ENCODE measurements at places on chromosomes 13 and 19.
A peak's percentile ranks its signal among the peaks of the same experiment; 100 is the strongest.

DNA sequence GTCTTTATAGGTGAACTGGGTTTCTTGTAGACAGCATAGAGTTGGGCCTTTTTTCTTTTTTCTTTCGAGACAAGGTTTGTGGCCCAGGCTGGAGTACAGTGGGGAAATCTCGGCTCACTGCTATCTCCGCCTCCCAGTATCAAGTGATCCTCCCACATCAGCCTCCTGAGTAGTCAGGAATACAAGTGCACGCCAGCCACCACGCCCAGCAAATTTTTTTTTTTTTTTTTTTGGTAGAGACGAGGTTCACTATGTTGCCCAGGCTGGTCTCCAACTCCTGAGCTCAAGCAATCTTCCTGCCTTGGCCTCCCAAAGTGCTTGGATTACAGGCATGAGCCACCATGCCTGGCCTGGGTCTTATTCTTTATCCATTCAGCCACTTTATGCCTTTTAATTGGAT lies 5.1 kb upstream of the CALM3 start:
- DNase-seq = no peak

DNA sequence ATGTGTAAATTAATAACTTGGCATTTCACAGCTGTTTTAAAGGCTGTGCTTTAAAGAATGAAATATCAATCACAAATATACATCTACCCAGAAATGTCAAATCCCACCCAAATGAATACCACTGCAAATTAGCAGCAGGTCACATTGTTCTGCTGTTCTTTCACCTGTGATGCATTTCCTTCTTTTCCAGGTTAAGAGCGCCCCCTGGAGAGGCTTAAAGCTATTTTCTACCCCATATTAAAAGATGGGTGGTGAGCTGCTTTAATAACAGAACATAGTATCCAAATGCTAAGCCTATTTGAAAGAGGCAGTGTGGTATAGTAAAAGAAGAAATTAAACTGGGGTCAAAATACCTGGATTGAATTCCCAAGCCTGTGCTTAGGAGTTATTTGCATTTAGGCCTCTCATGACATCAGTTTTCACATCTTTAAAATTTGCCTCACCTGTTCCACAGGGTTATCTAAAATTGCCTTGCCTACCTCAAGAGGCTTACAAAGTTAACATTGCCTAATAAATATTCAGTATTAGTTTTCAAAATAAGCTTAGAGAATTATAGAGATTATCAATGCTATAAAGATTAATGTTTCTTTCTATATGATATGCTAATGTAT lies 396.9 kb upstream of the SLITRK5 start:
- DNase-seq = peak; percentile 58

GRCh38 chr13:83340170-83340569 lies 542.1 kb downstream of the SLITRK1 start:
- no peak for DNase-seq

- no peak for DNase-seq
Observed at GRCh38 chr13:99894840-99895443, 76.6 kb downstream of the ZIC5 start.

DNA sequence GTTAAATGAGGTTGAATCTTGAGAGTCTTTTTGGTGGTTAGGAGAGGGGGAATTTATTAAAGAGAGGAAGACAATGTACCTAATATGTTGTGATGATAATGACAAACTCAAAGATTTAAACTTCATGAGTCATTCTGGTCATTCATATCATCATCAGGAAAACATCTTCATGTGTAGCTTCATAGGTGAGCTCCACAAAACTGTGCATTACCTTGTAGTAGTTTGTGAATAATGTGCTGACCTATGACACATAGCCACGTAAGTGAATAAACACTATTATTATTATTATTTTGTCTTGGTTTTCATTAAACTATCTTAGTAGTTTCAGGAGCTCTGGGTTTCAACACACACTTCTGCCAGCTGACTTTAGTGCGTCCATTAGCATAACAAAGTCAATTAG lies 997 bp upstream of the GPC6 start:
- DNase-seq = no peak

DNA sequence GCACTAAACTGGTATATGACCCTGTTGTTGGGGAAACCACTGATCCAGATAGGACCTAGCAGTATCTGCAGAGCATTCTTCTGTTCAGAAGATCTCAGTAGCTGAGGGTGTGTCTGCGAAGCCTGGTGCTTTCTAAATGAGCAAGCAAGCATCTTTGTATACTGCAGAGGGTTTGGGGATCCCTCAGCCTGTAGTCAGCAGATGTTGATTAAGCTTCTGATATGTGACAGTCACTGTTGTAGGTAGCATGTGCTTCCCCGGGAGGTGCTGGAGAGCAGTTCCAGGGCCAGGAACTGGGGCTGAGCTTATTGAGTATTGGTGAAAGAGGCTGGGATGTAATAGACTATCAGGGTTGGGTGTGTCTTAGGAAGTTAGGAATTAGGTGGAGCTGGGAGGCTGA lies 1.5 kb downstream of the SCAF1 start:
- DNase-seq = no peak

DNA sequence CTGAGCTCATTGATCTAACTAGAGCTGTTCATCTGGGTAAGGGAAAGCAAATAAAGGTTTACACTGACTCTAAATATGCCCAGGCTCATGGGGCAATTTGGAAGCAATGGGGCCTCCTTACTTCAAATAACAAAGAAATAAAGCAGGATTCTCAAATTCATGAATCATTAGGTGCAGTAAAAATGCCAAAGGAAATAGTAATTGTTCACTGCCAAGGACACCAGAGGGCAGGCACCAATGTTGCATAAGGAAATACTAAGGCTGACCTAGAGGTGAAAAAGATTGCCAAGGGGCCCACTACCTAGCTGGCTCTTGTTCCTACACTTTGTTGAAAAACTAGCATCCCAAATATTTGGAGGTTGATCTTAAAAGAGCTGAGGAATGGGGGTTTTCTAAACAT lies 1686.7 kb upstream of the MIR17HG start:
- no peak for DNase-seq

GRCh38 chr19:872266-872951 lies 12.9 kb downstream of the CFD start:
- DNase-seq = no peak

- DNase-seq = no peak
Observed at GRCh38 chr19:3187662-3188511, 2.2 kb downstream of the NCLN start.

GRCh38 chr13:36850790-36851438 lies 31.9 kb downstream of the RFXAP start:
- DNase-seq = peak; percentile 11

- no peak for DNase-seq
Observed at GRCh38 chr13:64417581-64417980, 2812.6 kb downstream of the PCDH9 start.

DNA sequence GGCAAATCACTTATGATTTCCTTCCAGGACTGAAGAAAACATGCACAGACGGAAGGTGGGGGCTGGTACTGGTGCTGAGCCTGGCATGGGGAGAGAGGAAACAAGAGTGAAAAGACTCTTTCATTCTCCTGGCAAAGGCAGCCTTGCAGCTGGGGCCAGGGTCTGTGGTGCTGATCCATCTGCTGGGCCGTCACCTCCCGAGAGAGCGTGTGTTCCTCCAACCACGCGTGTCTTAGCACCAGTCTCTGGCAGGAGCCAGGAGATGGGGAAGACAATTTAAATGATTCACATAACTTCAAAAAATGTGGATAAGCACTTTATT lies 23.9 kb upstream of the SPART start:
- no peak for DNase-seq

DNA sequence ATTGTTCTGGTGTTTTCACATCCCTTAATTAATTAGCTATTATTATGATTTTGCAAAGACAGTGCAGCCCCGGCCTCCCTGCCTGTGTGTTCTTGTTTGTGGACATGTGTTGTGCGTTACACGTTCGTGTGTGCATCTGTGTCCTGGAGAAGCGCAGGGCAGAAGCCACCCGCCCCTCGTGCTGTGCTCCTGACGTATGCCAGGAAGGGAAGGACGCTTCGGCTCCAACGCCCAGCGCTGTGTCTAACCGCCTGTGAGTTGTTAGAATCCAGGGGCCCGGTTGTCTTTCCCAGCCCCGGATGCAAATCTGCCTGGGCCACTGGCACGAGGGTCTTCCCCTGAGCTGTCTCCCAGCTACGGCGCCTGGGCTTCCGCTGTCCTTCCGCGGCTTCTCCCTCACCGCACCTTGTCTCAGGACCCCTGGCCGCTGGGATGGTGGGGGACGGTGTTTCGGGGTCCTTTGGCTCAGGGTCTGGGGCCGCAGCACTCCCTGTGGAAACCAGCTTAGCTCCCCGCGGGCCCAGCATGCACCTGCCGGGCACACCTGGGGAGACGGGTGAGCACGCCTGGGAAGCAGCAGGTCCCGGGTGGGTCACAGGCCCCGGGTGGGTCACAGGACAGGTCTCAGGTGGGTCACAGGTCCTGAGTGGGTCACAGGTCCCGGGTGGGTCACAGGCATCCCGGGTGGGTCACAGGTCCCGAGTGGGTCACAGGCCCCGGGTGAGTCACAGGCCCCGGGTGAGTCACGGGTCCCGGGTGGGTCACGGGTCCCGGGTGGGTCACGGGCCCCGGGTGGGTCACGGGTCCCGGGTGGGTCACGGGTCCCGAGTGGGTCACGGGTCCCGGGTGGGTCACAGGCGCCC lies 51.5 kb downstream of the GAS6 start:
- no peak for DNase-seq

GRCh38 chr13:48783181-48783630 lies 129.5 kb downstream of the CYSLTR2 start:
- no peak for DNase-seq

DNA sequence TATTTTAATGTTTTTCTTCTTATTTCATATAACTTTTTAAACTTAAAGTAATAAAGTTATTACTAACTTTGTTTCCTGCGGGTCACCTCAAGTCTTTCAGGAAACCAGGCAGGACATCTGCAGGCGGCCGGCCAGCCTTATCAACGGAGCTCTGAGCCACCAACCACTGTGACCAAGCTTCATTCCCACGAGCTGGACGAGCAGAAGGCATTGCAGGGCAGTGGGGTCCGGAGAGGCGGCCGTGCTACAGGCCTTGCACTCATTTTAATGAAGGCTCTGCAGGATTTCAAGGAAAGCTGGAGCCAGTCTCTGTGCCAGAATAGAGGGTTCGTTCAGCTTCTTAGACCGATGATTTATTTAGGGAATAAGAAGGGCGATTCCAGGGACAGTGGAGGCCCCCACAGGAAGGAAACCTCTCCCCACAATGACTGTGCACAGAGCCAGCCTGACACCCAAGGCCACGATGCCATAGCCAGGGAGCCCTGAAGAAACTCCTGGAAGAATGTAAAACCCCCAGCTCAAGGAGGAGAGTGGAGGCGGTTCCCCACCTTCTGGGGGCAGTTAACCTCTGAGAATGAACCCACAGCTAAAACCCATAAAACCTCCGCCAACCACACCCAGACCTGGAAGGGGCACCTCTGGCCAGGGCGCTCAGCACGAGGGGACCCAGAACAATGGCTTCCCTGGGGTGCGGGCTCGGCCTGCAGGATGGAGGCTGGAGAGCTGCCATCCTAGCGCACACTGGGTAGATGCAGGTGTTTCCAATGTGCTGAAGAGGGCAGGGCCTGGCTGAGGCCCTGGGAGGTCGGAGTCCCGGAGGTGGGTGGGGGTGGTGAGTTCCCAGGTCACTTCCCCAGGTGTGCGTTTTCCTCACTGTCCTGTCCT lies 75.0 kb downstream of the RASA3 start:
- peak; percentile 4 for DNase-seq

DNA sequence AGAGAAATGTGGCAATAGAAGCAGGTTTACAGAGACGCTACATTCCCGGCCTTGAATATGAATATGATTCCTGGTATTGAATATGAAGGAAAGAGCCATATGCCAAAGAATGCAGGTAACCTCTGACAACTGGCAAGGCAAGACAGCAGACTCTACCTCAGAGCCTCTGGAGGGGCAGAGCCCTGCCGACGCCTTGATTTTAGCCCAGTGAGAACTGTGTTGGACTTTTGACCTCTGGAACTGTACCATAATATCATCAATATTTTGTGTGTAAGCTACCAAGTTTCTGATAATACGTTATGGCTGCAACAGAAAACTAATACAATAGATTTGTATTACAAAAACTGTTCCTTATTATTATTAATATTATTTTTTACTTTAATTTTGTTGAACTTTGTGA lies 219.7 kb downstream of the FGF14 start:
- DNase-seq = no peak

DNA sequence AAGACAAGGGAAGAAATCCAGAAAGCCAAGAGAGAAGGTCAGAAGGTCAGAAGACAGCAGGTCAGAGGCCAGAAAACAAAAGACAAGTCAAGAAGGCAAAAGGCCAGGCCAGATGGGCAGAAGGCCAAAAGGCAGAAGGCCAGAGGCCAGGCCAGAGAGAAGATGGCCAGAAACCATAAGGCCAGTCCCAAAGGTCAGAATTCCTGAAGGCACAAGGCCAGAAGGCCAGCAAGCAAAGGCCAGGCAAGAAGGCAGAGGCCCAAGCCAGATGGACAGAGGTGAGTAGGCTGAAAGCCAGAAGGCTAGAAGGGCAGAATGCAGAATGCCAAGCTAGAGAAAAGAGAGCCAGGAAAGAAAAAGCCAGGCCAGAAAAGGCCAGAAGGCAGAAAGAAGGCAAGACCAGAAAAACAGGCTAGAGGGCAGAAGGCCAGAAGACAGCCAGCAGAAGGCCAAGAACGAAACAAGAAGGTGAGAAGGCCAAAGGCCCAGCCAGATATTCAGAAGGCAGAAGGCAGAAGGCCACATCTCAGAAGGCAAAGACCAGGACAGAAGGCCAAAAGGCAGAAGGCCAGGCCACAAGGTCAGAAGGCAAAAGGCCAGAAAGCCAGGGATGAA lies 186.3 kb downstream of the TUBA3C start:
- DNase-seq = no peak

GRCh38 chr19:594265-594870 lies 4.7 kb downstream of the HCN2 start:
- DNase-seq = no peak

DNA sequence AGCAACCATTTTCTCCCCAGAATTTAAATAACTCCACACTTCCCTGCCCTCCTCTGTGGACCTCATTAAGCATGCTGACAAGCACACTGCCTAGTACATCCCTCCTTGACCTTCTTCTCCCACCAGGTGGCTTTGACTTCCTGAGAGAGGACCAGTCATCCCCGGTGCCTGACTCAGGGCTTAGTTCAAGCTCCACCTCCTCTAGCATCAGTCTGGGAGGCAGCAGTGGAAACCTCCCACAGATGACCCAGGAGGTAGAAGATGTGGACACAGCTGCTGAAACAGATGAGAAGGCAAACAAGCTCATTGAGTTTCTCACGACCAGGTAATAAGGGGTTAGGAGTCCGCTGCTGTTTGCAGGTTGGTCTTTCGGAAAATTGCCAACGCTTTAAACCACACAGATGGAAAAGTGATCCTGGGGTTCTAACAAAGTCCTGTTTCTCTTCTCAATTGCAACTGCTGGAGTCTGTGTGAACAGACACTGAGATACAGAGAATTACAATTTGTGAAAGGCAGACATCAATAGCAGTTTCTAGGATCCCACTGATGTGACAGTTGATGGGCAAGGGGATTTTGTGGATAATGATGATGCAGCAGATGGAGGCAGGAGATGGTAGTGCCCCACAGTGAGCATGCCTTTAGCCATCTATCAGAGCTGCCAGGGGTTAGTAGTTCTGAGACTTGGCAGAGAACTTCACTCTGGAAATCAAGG lies 86.7 kb downstream of the ZAR1L start:
- peak; percentile 95 for DNase-seq

- no peak for DNase-seq
Observed at GRCh38 chr13:51282322-51282721, 57.2 kb upstream of the SERPINE3 start.

Data from NCI-H2081 (cell line).